ENCODE measurements at places on chromosomes 13 and 19.

- no peak for DNase-seq
Measured at GRCh38 chr19:56071151-56071550, 49.9 kb downstream of the ZNF787 start.

DNA sequence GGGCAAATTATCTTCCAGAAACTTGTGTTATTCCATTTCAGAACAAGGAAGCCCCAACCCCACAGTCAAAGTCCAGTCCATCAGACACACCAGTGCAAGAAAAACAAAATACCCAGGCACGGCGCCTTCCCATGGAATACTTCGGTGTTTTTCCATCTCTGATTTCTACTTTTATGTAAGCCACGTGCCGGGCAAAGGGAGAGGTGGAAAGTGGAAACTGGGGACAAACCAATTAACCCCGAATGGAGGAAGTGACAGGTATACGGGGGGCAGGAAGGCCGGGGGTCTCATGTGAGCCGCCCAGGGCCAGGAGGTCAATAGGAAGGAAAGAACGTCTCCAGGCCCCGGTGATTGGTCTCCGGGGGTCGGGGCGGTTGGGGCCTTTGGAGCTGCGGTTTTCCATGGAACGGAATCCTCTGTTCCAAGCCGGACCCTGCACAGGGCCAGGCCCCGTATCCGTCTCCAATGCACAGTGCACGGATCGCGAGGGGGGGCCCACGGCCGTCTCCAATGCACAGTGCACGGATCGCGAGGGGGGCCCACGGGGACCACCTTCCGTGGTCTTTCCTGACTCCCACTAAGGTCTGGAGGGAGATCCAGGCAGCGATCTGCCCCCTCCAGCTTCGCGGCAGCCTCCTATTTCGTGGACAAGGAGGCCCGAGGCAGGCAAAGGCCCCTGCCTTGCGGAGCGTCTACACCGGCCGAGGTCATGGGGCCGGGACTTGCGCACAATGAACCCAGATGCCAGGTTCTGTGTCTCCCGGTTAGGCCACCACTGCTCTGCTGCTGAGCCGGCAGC lies 79.7 kb downstream of the GADD45B start:
- DNase-seq, result no peak

DNA sequence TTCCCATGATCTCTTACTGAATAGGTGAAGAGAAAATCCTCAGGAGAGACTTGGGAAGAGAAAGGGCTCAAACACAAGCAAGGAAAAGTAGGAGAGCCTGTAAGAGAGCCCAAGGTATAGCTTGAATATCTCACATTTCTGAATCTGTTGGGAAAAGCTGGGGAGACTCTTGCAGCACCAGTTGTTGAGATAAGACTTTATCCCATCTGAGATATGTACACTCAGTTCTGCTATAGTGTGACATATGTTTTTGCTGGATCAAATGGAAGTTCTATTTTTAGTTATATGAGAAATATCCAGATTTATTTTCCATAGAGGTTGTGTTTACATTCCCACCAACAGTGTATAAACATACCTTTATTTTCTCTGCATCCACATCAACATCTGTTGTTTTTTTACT lies 246.1 kb downstream of the NDFIP2 start:
- DNase-seq, result no peak

DNA sequence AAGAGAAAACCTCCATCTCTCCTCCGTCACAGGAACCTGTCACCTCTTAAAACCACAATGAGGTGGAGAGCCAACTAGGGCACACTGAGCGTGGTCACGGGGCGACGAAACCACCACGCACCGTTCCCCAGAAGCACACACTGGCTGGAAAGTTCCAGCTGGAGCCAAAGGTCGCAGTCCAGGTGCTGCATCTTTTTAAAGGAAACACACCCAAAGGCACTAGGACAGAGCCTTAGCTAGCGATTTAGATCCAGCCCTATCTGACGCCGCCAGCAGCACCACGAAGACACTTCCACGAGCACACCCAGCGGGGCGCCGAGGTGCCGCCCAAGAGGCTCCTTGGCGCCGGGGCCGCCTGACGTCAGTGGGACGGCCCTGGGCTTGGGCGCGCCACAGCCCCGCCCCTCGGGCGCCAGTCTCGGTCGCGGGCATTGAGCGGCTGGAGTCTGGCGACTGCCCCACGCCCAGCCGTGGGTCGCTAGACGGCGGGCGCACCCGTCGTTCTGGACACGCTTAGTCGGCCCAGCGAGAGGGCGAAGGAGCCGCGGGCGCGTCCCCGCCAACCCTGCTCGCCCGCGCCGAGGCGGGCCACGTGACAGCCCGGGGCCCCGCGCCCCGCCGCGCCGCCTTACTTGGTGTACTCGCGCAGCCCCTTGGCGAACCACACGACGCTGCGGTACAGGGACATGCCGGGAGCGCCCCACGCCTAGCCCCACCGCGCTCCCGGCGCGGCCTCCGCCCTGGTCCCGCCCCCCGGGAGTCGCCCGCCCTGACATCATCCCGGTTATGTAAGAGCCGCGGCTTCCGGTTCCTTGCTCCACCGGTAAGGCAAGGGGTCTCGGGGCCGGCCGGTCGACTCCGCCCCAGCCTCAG lies at the start of gene DHRS12:
Gene DHRS12 (minus strand): TSS at position 742 of the 873 bp plus-strand sequence. CDS start 4,504 bp downstream, outside the sequence.
- DNase-seq, result peak; percentile 78

DNA sequence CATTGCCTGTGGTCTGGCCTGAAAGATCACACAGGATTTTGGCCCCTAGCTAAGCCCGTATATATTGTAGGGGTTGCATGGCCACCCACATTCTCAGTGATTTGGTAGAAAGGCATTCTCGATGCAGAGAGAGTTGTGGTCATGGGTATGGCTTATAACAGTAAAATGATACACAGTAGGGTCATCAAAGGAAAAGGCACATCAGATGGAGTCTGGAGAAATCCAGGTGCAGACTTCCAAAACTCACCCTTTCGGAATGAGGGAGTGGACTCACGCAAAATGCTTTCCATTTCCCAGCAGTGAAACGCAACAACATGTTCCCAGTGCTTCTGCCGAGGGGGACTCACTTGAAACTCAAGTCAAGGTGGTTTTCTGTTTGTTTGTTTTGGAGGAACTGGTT lies 802.5 kb upstream of the SLITRK1 start:
- DNase-seq, result no peak

GRCh38 chr13:112895521-112896465 lies 73.2 kb upstream of the MCF2L start:
- no peak for DNase-seq

DNA sequence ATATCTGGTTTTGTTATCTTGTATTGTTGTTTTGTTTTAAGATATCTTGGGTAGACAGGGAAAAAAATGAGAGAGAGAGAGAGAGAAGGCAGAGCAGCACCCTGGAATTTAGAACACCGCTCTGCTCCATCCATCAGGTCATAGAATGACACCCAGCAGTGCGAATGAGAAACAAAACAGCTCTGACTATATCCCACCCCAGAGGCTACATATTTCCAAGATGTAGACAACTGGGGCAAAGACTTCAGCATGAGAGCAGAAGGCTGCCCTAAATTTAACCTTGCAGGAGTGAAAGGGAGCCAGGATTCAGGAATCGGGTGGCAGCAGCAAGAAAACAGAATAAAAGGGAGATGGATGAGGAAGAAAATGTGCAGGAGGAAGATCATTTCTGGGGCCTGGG lies 46.5 kb downstream of the TNFSF13B start:
- no peak for DNase-seq

DNA sequence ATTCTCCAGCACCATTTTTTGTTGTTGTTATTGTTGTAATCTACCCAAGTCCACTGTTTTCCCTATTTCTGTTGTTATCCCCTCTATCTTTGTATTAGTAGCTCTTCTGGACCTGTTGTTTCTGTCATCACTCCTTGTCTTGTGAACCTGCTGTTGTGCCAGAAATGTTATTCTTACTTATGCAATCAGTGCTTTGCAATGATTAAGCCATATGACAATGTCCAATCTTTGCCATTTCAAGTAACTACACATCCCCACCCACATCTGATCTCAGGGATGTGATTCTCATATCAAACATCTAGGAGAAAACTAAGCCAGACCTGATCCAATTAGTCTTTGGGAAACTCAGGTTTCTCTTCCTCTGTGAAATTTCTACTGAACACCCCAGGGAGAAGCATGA lies 472.6 kb upstream of the KLHL1 start:
- DNase-seq, result no peak

- DNase-seq, result no peak
Measured at GRCh38 chr13:93004919-93005318, 221.7 kb upstream of the GPC6 start.

DNA sequence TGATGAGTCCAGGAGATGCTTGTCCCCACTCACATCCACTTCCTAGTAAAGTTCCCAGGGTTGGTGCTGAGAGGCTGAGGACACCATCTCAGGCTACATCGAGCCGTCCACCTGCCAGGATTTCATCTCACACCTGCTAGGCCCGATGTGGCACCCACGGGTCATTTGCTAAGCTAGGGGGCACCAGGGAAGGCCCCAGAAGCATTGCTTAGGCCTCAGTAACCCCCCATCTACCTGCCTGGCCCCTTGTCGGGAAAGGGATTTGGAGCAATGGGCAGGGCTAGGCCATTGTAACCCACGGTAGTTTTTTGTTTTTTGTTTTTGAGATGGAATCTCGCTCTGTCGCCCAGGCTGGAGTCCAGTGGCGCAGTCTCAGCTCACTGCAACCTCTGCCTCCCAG lies 51.8 kb downstream of the F2RL3 start:
- no peak for DNase-seq

- DNase-seq, result no peak
Measured at GRCh38 chr19:2255982-2256685, at the start of gene JSRP1. TSS of gene JSRP1 (minus strand) at chr19:2256417. CDS start at chr19:2255314, 1,103 bp downstream.

GRCh38 chr13:37277007-37277406 lies 171.5 kb upstream of the CSNK1A1L start:
- no peak for DNase-seq

DNA sequence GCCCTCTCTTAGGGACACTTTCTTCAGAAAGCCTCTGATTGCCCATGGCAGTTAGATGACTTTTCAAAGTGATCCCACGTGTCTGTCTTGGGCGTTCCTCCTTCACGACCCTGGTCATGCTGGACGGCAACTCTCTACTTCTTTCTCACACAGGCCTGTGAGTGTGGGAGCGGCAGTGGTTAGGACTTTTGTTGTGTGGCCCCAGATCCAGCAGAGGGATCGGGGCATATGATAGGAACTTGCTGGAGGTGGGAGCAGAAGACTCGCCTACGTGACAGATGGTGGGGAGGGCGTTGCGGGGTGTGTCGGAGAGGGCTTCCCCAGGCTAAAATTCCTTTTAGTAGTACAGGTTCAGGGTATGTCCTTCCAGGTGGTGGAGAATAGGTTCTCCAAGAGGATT lies 289.5 kb upstream of the MAB21L1 start:
- no peak for DNase-seq

DNA sequence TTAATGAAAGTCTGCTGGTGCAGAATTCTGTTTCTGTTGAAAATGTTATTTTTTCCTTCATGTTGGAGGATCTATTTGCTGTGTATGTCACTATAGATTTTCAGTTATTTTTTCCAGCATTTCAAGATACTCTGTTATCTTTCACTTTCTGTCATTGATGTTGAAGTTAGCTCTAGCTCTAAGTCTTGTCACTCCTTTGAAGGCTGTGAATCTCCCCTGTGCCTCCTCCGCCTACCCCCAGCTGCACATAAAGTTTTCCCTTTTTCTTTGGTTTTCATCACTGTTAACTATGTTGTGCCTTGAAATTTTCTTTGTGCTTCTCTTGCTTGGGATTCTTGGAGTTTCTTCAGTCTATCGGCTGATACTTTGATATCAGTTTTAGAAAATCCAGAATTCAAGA lies 20.8 kb downstream of the URI1 start:
- DNase-seq, result no peak

- DNase-seq, result no peak
Measured at GRCh38 chr19:35531291-35531690, 2.0 kb upstream of the GAPDHS start.

GRCh38 chr13:49455007-49455398 lies 10.9 kb downstream of the SETDB2 start:
- DNase-seq, result no peak

DNA sequence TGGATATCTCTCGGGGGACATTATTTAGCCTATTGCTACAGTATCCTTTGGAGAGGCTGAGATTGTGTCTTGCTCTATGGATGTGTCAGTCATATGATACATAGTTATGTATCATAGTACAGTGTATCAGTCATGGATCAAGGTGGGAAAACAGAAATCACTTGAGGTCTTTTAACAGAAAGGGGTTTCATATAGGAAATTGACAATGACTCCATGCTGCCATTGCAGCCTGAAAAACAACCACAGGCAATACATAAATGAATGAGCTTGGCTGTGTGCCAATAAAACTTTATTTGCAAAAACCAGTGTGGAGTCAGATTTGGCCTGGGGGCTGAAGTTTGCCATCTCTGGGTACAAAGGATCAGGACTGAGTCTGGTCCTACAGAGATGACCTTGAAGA lies 35.4 kb downstream of the COLGALT1 start:
- no peak for DNase-seq

DNA sequence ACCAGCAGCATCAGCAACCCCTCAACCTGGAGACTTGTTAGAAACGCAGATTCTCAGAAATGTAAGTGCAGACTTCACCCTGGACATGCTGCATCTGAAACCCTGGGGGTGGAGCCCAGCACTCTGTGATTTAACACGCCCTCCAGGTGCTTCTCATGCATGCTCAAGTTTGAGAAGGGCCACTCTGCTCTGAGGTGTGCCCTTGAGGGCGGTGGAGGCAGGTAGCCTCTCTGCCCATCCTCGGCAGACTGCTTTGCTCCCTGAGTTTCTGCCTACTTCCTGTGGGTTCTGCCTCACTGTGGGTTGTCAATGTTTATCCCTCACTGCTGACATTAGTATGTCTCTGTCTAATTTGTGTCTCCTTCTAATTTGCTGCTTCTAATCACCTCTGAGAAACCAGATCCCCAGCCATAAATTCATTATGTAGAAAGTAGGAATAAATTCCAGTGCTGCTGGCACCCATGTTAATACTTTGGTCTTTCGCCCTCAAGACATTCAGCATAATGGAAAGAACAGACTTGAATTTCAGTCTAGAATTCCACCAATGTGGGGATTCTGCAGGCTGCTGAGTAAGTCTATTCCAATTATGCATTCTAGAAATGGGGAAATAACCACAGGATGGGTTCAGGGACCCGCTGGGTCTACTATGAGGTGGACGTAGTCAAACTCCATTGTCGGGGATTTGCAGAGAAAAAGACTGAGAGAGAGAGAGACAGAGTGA lies 51.3 kb upstream of the CYSLTR2 start:
- DNase-seq, result no peak

DNA sequence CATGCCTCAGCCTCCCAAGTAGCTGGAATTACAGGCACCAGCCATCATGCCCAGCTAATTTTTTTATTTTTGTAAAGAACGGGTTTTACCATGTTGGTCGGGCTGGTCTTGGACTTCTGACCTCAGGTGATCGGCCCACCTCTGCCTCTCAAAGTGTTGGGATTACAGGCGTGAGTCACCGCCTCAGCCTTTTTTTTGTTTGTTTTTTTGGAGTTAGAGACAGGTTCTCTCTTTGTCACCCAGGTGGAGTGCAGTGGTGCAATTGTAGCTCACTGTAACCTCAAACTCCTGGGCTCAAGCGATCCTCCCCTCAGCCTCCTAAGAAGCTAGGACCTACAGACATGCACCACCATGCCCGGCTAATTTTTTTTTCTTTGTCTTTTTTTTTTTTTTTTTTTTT lies 15.6 kb upstream of the NOTCH3 start:
- no peak for DNase-seq

DNA sequence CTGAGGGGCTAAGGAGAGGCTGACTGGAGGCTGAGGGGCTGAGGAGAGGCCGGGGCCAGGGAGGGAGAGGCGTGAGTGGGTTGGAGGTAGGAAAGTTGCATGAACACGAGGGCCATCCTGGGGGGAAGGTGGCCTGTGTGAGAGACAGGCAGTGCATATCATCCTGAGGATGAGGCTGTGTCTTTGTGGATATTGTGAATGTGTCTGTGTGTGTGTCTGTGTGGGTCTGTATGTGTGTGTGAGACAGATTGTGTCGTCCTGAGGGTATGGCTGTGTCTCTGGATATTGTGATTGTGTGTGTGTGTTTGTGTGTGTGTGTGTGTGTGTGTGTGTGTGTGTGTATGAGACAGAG lies 422 bp downstream of the ZNF71 start:
- DNase-seq, result no peak

All from stimulated activated CD8-positive, alpha-beta memory T cell treated with anti-CD3 and anti-CD28 coated beads, Interleukin-12 subunit alpha, Interleukin-12 subunit beta, amount 100 ng/mL, for 1 hour (primary cell).